ENCODE measurements at places on chromosomes 12 and 14.

GRCh38 chr12:124699909-124700308 is 132.5 kb upstream of the NCOR2 start:
- DNase-seq = no peak

DNA sequence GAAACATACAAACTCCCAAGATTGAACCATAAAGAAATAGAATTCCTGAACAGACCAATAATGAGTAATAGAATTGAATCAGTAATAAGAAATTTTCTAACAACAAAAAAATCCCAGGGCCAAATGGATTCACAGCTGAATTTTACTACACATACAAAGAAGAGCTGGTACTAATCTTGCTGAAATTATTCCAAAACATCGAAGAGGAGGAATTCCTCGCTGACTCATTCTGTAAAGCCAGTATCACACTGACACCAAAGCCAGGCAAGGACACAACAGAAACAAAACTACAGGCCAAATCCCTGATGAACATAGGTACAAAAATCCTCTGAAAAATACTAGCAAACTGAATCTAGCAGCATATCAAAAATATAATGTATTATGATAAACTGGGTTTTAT is 367.8 kb upstream of the CLEC14A start:
- no peak for DNase-seq

GRCh38 chr12:109462868-109463692 is 14.0 kb downstream of the KCTD10 start:
- DNase-seq = peak; percentile 97

DNA sequence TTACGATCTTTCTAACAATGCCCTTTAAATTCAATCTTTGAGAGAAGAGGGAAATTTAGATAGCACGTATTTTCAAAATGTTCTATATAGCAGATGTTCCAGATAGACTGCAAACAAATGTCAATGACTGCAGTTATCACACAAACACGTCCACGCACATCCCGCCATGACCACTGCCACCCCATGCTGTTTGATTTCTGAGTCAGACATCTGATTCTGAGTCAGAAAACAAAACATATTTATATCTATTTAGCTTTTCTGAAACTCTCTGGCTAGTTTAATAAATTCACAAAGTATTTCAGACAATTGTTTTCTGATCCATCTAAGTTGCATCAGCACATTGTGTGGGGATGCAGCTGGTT is 105.9 kb upstream of the BCAT1 start:
- peak; percentile 19 for DNase-seq

DNA sequence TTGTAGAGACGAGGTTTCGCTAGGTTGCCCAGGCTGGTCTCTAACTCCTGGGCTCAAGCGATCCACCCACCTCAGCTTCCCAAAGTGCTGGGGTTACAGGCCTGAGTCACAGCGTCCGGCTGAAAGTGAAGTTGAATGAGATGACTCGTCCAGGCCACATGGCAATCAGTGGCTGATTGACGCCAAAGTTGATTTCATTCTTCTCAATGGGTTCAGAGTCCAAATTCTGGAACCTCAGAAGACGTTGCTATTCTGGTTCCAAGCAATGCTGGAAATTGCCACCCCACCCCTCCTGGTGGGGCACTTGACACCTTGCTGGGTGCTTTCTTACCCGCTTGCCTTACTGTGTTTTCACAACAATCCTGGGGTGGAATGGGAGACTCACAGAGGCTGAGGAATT is 14.9 kb downstream of the ABCB9 start:
- DNase-seq = no peak

DNA sequence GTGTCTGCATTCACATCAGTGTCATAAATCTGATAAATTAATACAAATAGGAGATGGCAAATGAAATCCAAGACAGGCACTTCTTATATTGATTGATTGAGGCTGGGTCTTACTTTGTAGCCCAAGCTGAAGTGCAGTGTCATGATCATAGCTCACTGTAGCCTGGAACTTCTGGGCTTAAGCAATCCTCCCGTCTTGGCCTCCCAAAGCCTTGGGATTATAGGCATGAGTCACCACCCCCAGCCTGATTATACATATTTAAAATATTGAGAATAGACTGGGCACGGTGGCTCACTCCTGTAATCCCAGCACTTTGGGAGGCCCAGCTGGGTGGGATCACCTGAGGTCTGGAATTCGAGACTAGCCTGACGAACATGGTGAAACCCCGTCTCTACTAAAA is 51.3 kb downstream of the MARK3 start:
- no peak for DNase-seq

GRCh38 chr14:64612971-64613666 is 63.4 kb downstream of the PPP1R36 start:
- peak; percentile 65 for DNase-seq

DNA sequence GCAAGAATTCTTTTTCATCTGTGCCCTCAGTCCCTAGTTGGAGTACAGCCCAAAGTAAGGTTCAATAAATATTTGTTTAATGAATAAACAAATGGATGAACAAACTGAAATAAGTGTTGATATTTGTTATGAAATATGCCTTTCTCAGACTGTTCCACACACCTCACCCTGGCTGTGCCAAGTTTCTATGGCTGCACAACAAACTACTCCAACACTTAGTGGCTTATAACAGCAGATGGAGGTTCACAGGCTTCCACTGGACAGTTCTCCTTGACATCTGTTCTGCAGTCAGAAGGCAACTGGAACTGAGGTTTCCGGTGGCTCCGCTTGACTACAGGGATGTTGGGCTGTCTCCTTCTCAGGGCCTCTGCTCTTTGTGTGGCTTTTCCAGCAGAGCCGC is 197.1 kb downstream of the RGS6 start:
- no peak for DNase-seq

- no peak for DNase-seq
Observed at GRCh38 chr12:48486679-48487078, 4.4 kb downstream of the C12orf54 start.

DNA sequence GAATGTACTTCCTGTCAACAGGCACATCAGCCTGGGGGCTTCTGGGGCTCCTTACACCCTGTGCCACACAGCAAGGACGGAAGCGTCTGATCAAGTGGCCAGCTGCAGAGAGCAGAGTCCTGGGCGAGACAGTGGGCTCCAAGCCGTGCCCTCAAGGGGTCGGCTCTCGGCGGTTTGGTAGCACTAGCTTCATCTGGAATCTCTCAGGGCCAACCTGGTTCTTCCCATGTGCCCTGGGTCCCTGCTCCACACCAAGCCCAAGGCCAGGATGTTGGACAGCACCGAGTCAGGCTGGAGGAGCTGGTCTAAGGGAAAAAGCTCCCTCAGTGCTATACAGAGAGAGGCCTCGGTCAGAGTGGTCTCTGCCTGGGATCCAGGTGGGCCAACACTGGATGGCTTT is 20.5 kb downstream of the DIO3 start:
- no peak for DNase-seq

DNA sequence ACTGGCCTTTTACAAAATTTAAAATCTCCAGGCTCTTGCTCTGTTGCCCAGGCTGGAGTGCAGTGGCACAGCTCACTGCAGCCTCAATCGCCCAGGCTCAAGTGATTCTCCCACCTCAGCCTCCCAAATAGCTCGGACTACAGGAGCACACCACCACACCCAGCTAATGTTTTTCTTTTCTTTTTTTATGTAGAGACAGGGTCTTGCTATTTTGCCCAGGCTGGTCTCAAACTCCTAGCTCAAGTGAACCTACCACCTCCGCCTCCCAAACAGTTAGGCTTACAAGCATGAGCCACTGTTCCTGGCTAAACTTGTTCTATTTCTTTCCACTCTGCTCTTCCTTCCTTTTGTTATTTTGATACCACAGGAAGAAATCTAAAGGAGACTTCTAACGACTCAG is 15.2 kb downstream of the SYNJ2BP start:
- no peak for DNase-seq

GRCh38 chr14:77883131-77883846 is 83.4 kb downstream of the ADCK1 start:
- no peak for DNase-seq

- DNase-seq = no peak
Observed at GRCh38 chr12:53324113-53324778, 2.8 kb upstream of the AAAS start.

DNA sequence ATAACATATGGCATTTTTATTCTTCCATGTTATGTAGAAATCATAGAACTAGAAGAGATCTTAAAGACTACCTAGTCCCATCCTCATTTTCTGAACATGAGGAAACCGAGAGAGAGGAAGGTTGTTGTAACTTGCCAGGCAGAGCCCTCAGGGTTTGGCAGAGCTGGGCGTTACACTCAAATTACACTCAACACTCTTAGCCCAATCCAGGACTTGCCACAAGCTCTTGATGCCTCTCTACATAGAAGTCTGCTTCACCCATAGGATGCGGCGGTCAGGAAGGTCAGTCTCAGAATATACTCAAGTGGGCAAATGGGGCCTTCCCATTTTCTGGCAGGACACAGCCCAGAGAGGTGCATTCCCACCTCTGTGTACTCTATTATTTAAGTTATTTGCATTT is 208.1 kb downstream of the ZFP36L1 start:
- DNase-seq = no peak

DNA sequence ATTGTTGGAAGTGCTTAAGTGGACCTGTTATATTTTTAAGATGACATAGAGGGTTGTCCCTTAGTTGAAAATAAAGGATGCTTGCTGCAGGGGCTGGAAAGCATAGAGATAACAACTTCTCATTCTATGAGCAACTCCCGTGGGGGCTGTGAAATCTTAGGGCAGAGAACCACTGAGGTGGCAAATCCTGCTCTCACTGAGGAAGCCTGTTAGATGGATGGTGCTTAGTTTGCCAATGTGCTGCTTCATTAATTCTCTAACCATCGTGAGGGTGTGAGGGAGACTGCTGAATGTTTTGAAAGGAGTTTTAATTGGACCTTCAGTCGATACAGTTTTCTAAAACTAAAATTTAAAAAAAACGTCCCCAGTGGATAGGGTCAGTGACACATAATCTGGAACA is 46.5 kb downstream of the PTPRO start:
- no peak for DNase-seq

DNA sequence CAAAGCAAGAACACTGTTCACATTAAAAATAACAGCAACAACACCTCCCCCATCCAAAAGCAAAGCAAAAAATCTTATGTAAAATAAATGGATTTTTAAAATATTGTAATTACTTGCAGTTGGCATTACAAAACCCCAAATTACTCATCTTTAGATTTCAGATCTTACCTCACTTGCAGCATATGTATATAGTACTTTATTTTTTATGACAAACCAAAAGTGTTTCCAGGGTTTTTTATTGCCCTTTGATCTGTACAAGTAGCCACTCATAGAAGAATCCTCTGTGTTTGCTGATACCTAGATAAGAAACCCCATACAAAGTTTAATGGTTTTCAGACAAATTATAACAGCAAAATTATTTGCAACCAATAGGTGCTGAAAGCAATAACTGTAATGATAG is 12.2 kb upstream of the NR2C1 start:
- no peak for DNase-seq

GRCh38 chr12:91417650-91418049 is 235.0 kb upstream of the DCN start:
- no peak for DNase-seq

- no peak for DNase-seq
Observed at GRCh38 chr12:7026854-7027253, 8.6 kb upstream of the LPCAT3 start.

DNA sequence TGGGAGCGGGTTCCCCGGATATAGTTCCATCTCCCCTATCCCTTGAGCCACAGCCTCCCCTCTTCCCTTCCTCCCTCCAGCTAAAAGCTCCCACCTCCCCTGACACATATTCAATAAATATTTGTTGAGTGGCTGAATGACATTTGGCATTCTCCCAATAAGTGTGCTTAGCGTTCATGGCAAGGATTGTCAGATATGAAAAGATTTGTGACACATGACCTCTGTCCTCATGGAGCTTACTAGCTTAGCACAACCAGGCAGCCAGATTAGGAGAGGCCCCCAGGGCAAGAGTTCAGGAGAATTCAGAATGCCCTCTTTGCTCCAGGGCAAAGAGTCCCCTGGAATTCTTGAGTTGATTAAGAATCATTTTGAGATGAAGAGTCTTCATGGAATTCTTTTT is 22.5 kb upstream of the SLC6A12 start:
- DNase-seq = no peak

DNA sequence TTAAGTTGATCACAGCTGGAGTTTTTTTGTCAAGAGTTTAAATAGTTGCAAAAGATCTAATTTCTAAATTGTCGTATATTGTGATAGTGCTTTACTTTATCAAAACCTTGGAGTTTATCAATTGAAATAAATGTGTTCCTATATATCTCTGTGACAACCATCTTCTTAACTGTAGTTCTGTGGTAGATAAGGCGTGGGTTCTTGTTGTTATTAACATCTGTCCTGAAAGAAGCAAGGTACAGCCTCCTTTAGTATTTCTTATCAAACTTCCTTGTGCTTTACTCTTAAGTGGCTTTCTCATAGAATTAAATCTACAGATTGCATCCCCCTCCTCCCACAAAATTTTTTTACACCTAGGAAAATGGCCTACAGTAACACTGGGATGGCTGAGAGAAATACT is 7.3 kb downstream of the SCYL2 start:
- DNase-seq = no peak

- DNase-seq = no peak
Observed at GRCh38 chr12:74514098-74514872, 23.4 kb upstream of the ATXN7L3B start.

GRCh38 chr14:24612196-24612595 is 2.7 kb upstream of the GZMH start:
- DNase-seq = no peak

DNA sequence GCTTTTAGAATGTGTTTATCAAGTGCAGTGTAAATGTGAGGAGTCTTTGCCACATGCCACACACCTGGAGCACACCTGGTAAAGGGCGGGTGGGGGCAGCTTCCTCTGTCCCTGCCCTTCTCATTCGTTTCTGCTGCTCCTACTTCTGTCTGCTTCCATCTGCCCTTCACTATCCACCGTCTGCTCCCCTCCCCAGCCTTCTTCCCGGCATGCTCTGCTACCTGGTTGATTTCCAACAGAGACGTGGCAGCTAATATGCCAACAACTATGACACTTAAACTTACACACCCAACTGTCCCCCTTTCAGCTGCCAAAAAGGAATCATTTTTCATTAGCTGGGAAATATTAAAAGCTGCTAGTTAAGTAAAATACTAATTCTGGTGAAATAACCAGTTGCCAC is 9.1 kb upstream of the CARMIL3 start:
- DNase-seq = no peak

DNA sequence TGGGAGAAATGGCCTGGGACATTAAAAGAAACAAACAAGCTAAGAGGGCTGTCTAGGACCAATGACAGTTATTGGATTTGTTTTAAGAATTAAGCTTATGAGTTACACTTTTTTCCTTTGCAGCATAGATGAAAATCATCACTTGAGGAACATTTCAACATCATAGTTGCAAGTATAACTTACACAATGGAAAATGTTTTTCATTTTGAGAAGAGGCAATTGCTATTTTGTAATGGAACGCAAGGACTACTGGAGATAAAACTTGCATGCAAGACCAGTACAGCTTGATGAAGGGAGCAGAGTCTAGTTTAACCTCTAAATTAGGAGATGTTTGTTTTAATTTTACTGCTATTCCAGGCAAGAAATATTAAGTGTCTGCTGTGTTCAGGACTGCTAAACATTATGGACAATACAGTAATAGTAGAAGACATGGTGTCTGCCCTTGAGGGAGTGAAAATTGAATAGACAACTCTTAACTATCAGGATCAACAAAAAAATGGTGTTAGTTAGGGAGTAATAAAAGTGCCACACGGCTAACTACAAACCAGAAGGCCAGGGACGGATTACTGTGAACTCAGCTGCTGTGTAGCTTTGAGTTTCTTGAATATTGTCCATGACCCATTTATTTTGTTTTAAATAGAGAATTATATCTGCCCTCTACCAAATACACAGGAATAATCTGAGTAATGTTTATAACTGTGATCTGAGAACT is 374.5 kb downstream of the RAD51B start:
- no peak for DNase-seq
